ENCODE measurements at places on chromosomes 12 and 14.

- DNase-seq, result no peak
These were observed 107.3 kb upstream of the RTL1 start for GRCh38 chr14:101010835-101011234.

DNA sequence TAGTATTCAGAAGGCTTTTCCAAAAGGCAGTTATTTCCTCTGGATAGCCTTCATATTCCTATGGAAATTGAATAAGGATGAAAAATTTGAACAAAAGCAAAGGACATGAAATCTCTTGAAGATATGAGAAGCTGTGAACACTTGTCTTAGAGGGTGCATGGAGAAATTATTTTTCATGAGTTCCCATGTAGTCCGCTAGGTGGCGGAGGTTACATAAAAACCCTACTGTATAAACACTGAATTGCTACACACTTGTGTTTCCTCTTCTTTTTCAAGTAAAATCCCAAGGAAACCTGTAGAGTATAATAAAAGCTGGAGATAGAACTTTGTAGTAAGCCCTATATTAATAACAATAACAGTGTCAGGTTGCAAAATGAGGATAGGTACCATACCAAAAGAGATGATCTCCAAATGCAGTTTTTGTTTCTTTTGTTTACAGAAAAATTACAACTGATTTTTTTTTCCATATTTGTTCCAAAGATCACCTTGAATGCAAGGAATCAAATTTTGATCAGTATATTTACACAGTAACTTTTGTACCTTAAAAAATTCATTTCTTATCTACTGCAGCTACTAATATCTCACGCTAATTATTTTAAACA lies 37.8 kb upstream of the OR4E1 start:
- no peak for DNase-seq

- no peak for DNase-seq
These were observed 73.9 kb downstream of the EID3 start for GRCh38 chr12:104377514-104377812.

- no peak for DNase-seq
These were observed 16.1 kb downstream of the HCAR2 start for GRCh38 chr12:122687086-122687485.

DNA sequence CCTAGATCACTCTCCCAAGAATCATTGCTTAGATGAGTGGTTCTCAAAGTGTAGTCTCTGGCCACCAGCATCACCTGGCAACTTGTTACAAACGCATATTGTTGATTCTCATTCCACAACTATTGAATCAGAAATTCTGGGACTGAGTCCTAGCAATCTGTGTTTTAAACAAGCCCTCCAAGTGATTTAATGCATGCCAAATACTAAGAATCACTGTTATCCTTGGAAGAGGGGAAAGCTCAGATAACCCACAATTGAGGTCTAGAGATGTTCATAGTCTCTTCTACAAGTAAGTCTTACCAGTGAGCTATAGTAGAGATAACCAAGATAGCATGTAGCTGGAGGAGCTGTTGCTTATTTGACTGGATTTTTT lies 666.6 kb downstream of the DIO2 start:
- DNase-seq, result peak; percentile 63

GRCh38 chr12:121537814-121538698 lies 42.8 kb downstream of the KDM2B start:
- no peak for DNase-seq

GRCh38 chr12:66862356-66862985 lies 183.6 kb upstream of the GRIP1 start:
- no peak for DNase-seq

DNA sequence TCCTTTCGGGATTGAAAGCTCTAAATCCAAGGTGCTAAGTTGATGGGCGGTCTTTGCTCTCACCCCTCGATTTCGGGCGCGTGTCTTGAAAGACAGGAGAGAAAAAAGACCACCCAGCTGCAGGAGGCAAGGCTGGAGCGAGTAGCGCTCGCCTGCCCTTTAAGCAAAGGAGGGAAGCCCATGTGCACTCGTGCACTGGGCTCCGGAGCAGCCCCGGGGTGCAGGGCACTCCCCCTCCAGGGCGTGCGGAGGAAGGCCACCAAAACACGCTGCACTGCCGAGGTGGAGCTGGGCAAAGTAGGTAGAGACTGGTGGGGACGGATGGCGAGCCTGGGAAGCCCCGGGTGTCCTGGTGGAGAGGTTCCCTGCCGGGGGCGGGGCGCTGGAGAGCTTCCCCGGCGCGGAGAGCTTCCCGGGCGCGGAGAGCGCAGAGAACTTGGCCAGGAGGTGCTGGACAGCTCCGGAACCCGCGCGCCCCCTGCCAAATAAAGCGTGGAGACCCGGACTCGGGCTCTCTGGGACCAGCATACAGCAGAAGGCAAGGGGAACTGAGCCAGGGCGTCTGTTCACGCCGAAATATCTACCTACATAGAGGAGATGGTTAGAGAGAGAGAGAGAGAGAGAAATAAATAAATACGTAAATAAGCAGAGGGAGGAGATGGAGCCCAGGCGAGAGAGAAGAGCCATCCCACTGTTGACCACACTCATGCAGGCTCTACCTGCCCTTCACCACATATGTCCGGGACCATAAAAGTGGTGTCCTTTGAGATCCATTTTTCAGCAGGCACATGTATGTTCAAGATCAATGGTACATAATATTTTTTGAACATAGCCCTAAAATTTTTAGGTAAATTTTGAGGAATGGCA lies 662 bp upstream of the NELL2 start:
- DNase-seq, result peak; percentile 62

DNA sequence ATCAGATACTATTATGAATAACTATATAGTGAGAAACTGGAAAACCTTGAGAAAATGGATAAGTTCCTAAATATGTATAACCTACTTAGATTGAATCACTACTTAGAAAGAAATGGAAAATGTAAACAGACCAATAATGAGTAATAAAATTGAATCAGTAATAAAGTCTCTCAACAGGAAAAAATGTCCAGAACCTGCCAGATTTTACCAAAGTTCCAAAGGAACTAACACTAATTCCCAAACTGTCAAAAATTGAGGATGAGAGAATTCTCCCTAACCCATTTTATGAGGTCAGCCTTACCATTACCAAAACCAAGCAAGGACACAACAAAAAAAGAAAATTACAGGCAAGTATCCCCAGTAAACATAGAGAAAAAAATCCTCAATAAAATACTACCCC lies 272.0 kb downstream of the RPAP3 start:
- no peak for DNase-seq

DNA sequence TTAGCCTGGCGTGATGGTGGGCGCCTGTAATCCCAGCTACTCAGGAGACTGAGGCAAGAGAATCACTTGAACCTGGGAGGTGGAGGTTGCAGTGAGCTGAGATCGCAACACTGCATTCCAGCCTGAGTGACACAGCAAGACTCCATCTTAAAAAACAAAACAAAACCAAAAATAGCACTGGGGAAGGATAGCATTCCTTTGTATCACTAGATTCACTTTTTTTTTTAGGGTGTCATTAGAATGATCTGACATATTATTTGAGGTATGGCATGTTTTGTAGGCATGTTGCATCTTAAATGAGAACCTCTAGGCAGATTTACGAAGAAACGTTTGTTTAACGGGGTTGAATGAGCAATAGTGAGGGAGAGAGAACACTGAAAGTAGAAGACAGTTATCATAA lies 16.8 kb upstream of the FAR2 start:
- no peak for DNase-seq

- DNase-seq, result no peak
These were observed 945 bp upstream of the HIP1R start for GRCh38 chr12:122834104-122834920.

- no peak for DNase-seq
These were observed 2.5 kb upstream of the INF2 start for GRCh38 chr14:104686624-104687517.

DNA sequence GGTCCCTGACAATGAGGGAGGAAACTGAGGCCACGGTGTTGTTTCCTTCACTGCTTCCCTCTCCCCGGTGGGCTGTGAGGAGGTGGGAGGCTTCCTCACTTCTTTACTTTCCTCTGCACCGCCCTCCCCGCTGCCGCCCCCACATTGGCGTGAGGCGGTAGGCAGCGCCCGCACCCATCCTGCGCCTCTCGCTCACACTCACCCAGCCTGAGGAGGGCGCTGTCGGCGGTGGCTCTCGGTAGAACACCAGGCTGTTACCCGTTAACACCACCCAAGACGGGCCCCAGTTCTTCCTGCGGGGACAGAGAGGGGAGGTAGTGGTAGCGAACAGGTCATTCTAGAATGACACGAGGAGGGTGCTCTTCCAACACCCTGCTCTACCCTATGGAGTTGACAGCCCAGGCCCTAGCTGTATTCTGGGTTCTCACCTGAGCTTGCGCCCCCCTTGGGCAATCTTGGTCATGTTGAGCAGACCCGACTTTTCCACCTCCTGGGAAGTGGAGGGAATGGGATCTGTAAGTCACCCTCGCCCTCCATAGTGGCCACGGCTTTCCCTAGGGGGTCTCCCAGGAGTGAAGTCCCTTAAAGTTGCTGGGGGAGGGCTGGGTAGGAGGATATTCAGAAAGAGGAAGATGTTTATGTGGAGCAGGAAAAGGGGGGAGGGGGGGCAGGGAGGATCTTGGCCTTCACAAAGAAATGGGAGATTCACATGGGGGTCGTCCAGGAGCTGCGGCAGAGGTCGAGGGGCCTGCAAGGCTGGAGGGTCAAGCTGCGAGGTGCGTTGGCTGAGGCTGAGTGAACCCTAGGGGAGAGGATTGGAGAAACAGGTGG lies 3.3 kb downstream of the ARHGAP9 start:
- DNase-seq, result no peak

DNA sequence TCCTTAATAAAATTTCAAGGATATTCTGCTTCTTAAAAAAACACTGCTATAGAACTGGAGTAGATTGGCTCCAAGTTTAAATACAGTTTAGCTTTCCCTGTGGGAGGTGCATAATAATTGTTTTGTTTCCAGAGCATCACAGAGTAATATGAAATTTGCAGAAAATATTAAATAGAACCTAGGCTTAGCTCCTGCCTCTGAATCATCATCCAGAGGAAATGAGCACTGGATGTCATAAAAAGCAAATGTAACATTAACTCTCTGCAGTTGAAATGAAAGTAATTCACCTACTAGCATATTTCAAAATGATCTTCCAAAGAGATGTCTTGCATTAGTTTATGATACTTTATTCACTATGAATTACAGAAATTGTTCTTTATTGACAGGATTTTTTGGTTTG lies 769.8 kb downstream of the C12orf50 start:
- no peak for DNase-seq

DNA sequence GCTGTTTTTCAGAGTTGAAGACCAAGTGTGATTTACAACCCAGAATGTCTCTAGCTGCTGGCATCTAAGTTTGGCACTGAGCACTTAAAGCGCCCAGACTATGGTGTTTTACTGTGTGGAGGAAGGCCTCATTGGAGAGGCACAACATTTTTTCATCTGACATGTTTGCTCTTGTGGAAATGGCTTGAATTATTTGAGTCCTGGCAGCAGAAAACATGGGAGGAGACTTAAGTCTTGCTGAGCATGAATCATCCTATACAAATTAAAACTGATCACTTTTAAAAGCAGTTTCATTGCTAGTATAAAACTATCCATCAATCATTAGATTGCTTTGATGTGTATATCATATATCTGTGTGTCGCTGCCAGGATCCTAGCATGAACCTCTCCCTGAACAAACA lies 85.9 kb upstream of the REP15 start:
- peak; percentile 95 for DNase-seq

DNA sequence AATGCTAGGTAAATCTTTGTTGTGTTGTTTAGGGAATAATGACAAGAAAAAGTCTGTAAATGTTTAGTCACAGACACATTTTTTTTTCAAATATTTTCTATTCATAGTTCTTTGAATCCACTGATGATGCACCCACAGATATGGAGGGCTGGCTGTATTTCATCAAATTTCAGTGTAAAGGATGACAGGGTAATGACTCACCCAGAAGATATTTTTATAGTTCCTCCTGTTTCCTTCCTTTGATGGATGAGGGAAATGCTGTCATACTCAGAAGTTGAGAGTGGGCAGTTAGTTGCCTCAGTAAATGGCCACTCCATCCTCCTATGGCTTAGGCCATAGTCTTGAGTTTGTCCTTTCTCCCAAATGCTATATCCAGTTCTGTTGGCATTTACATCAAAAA lies 76.9 kb upstream of the REP15 start:
- DNase-seq, result no peak

DNA sequence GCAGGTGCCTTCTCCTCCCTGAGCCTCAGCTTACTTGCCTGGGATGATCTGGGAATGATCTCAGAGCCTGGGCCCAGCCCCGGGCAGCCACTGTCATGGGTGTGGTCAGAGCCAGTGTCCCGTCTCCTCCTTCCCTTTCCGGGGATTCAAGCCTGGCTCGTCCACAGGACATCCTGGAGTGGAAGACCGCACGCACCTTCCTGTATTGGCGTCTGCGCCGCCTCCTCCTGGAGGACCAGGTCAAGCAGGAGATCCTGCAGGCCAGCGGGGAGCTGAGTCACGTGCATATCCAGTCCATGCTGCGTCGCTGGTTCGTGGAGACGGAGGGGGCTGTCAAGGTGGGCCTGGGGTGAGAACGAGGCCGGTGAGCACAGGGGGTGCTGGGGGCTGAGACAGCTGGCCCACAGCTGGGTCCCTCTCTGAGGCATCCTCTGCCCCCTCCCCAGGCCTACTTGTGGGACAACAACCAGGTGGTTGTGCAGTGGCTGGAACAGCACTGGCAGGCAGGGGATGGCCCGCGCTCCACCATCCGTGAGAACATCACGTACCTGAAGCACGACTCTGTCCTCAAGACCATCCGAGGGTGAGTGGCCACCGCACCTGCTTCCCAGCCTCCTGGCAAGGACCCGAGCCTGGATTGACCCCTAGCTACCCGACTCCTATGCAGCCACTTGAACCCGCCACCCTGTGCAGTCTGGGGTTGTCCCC lies 44.0 kb downstream of the FOXN4 start:
- DNase-seq, result no peak

GRCh38 chr14:21668377-21668776 lies 5.2 kb downstream of the OR4E1 start:
- no peak for DNase-seq

GRCh38 chr12:109531411-109531810 lies 41.9 kb downstream of the MMAB start:
- DNase-seq, result no peak

GRCh38 chr12:116784238-116784612 lies 46.1 kb downstream of the RNFT2 start:
- DNase-seq, result no peak

DNA sequence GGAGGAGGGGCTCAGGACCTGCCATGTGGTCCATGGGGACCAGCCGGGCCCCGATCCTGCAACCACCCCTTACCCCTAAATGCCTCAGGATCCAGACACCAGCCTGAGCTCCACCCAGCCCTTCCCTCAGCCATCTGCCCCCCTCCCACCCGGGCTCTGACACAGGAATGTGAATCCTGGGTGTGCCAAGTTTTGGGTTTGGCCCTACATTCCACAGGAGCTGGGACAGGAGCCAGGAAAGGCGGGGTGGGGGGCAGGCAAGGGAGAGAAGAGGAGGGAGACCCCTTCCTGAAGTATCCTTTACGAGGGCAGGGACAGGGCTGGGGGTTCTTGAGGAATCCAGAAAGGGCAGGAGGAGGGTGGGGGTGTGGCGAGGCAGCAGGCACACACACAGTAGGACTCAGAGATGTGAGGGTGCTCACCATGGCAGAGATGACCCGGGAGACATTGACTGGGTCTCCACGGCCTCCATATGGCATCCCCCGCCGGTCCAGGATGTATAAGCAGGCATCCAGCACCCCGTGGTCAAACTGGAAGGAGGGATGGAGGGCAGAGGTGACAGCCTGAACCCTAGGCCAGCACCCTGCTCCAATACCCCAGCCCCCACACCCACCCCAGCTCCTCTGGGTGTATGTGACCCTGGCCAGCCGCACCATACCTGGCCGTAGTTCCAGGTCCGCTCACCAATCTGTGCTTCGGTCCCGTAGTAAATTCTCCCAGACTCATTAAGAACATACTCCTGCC lies 3.5 kb downstream of the TGM1 start:
- DNase-seq, result no peak

- no peak for DNase-seq
These were observed 81.6 kb downstream of the LMO3 start for GRCh38 chr12:16524378-16524777.

All from NCI-H446 treated with DMSO at 0.1 percent for 48 hours (cell line).